Effector memory CD8-positive, alpha-beta T cell (primary cell): ENCODE measurements at places on chromosomes 2 and 18.

- DNase-seq: no peak
Measured at GRCh38 chr2:5360081-5360480, 332.1 kb upstream of the SOX11 start.

DNA sequence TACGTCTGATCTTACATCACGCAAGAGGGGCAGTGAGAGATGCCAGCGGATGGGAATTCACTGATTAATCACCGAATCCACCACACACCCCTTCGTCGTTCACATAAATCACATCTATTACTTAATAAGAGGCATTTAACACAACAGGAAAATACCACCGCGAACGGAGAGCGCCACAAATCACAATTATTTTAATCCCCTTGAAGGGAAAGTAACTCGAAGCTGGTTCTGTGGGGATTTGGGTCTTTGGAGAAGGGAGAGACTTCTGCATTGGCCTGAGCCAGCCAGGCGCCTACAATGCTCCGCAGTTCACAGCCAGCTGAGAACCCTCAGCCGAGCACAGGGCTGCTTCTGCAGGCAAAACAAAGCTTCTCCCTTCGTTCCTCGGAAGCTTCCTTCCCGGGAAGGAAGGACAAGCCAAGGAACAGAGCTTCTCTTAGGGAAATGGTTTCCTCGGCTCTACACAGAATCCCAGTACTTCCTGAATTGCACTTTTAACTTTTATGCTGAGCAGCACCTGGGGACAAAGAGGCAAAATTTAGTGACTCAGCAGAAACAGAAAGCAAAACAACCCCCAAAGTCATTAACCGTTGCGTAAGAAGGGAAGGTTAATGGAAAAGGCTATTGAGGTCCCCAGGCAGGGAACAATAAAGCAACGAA, at the start of gene LRP1B:
Gene LRP1B, minus strand, starts transcription at position 7 of the 660 bp plus-strand sequence. CDS start 287 bp downstream, outside the sequence.
- no peak for DNase-seq

- no peak for DNase-seq
Measured at GRCh38 chr2:58228299-58228698, 12.8 kb downstream of the FANCL start.

DNA sequence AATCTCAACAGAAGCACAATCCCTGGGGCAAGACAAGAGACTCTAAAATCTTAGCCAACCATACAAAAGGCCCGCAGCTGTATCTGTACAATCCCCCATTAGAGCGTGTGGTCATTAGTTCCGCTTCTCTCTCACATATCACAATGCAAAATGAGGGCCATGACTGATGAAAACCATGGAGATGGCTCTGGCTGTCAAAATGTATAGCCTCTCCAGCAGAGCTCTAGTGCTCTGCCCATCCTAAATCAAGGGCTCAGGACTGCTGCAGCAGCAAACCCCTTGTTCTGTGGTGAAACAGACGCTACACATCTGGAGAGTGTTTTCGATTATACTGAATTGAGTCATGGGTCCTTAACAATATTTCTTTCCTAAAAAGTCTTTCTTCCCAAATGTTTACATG, 221.0 kb downstream of the PID1 start:
- DNase-seq: no peak

- DNase-seq: no peak
Measured at GRCh38 chr2:134206031-134206430, 47.8 kb upstream of the MGAT5 start.

- DNase-seq: no peak
Measured at GRCh38 chr18:46169464-46169941, 65.3 kb downstream of the HAUS1 start.

DNA sequence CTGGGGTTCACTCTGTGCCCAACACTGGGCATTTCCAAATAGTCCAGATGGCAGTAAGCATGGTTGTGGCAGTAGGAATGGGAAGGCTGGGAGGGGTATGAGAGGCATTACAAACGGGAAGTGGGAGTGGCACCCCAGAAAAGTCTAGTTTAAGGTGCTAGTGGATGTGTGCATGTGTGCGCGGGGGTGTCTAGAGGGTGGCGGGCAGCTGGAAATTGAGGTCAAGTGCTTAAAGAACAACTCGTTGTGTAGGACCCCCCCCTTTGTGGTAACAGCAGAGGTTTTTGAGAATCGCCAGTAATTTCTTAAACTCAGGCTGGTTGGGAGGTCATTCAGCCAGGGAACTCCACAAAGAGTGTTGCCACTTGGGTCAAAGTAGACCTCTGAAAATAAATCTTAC, 69.9 kb downstream of the RHBDD1 start:
- no peak for DNase-seq

DNA sequence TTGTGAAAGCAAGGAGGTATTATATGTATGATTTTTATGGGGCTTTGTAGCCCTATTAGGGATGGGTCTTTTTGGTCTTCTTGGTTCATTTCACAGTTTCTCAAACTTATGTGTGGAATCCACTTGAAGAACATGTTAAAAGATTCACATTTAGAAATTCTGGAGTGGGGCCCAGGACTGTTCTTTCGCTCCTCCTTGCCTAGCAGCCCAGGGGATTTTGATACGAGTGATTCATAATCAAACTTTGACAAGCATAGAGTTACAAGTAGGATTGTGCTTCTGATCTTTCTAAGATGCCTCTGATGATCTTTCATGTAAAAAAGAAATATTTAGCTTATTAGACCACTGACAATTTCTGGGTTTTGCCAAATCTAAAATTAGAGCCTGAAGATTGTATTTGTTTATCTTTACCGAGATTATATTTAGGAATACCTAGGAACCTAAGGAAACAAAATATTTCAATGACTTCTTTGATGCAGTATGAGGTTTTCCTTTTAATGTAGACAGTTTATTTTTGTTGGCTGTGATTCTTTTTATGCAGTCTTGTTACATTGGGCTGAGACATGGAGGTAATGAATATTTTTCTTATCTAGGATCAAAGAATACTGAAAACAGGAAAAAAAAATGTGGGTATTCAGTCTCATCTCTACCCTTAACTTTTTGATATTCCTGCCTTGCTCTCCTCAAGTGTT, 324.0 kb downstream of the PARD3B start:
- no peak for DNase-seq

- DNase-seq: no peak
Measured at GRCh38 chr2:183222751-183223150, 98.5 kb downstream of the NUP35 start.

- no peak for DNase-seq
Measured at GRCh38 chr18:50611529-50611941, 51.6 kb downstream of the MAPK4 start.

DNA sequence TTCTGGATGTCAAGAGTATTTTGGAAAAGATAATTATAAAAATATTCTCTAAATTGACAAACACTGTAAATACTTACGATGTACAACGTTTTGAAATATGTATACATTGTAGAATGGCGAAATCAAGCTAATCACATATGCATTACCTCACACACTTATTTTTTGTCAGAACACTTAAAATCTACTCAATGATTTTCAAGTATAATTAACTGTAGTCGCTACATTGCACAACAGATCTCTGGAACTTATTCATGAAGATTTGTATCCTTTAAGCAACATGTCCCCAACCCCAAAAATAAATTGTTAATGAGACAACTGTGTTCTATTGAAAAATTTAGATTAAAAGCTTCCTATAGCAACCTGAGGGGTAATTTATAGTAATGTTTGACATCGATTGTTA, 59.8 kb downstream of the C2orf74 start:
- no peak for DNase-seq

- no peak for DNase-seq
Measured at GRCh38 chr18:57231864-57232263, 85.0 kb downstream of the BOD1L2 start.

DNA sequence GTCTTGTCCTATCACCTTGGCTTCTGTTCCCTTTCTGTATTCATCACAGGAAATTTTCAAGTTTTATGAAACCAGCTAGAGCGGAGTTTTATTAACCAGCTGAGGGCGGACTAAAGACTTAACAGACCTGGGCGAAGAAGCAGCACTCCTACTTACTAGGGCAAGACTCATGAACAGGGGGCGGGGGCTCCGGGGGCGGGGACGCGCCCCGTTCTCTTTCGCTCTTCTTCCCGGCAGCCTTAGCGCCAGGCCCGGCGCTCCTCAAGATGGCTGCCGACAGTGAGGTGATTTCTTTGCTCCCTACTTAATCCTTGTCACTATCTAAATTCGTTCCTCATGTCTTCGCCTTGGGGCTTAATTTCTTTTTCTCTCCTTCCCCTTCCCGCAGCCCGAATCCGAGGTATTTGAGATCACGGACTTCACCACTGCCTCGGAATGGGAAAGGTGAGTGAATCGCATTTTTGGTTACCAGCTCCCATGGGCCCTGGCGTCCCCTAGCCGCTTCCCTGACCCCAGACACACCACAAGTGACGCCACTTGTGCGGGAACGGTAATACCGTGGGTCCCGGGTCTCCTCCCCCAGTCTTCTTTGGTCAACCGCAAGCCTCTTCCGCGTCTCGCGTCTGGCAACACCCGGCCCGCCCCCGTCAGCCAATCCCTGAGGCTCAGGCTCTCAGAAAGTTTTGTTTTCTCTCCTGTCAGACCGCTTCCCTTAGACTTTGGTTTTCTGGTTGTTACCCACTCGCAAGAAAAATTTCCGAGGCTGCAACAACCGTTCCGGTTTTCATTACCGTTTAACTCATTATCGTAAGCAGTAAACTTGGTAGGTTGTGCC, at the start of gene RAB3GAP1:
Gene RAB3GAP1, plus strand, starts transcription at position 251 of the 835 bp plus-strand sequence. Its CDS starts 16 bp downstream, at position 267.
- DNase-seq: peak; percentile 89

DNA sequence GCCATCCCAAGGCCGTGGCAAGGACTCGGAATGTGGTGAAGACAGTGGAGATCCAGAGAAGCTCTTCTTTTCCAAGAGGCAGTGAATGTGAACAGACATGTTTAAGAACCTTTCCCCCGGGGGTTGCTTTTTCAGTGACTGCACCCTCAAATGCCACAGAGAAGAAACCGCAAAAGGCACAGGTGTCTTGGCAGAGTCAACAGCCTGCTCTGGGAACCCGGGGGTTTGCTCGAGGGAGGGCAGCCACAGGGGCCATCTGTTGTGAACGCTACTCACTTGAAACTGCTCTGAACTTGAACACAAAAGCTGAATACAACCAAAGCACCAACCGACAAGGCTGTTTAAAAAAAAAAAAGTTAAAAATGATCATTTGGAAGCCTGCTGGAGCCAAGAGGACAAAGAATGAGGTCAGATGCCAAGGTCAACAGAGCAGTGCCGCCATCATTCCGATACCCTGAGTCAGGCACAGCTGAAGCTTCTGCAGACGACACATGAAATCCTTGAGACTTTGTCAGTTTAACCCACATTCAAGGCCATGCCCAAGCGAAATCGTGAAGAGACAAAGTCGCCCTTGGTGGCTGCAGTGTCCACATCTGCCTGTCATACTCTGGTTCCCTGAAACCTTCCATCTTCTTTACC, 47.4 kb downstream of the PSMG2 start:
- DNase-seq: no peak

DNA sequence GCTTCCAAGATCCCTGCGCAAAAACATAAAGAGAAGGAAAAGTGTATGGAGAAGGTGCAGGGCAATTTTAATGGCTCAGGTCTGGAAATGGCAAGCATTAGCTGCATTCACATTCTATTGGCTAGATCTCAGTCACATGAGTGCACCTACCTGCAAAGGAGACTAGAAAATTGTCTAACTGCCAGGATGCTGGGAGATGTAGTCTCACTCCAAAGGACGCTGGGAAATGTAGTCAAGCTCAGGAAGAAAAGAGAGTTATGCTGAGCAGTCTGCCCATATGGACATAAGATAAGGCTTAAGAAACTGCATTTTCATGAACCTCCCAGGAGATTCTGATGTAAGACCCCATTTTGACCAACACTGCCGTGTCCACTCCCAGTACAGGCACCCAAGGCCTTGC, 9.5 kb upstream of the KLHL29 start:
- no peak for DNase-seq

GRCh38 chr2:238771639-238772038, 76.2 kb upstream of the TWIST2 start:
- DNase-seq: no peak
